Urothelium cell line (cell line): ENCODE measurements at places on chromosomes 3 and 15.
A peak's percentile ranks its signal among the peaks of the same experiment; 100 is the strongest.

DNA sequence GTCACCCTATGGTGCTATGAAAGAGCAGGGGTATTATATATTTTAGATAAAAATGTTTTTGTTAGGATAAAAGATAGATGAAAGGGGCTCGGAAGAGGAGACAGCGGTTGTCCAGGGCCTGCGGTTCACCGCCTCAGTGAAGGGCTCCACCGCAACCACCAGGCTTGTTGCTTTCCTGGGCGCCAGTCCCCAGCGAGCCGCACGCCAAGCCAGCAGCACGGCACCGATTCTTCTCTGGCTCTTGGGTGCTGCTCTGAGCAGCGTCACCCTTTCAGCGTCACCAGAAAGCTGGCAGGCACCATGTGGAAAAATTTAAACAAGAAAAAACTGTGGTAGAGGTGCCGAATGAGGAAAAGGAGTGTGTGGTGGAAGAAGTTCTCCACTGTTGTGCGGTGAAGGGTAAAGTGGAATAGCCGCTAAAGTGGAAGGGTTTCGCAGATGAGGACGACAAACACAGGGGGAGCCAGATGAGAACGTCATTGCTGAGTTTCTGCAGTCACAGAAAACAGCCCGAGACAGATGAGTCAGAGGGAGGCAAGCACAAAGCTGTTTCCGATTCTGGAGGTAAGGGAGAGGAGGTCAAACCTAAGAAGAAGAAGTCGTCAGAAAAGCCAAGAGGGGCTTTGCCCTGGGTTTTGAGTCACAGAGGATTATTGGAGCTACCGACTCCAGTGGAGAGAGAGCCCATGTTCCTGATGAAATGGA, 569.2 kb downstream of the ZBBX start:
- peak; percentile 31 for DNase-seq

DNA sequence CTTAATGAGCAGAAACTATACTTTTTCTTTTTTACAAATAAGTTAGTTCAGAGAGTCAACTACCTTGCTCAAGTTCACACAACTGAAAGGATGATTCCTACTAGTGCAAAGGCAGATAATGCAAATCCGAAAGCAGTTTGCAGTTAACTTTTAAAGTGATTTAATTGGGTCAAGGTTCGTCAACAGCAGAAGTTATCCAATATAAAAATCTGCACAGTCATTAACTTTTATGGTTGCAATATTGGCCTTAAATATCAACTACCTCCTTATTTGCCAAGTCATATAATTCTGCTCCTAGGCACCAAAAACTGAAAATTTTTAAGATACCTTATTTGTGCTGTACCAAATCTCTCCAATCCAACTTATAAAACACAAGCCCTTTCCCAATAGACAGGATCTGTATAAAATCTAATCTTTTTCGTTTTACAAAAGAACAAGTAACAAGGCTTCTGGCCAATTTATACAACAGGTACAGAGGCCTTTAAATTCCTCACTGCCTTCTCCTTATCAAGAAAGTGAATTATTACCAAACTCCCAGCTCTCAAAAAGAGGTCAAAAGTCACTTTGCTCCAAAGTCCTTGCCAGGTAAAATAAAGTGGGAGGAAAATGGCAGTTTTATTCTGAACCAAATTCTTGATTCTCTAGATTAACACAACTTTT, 416.6 kb upstream of the NECTIN3 start:
- DNase-seq: no peak

GRCh38 chr15:29379647-29380046, 110.0 kb upstream of the NSMCE3 start:
- DNase-seq: no peak

DNA sequence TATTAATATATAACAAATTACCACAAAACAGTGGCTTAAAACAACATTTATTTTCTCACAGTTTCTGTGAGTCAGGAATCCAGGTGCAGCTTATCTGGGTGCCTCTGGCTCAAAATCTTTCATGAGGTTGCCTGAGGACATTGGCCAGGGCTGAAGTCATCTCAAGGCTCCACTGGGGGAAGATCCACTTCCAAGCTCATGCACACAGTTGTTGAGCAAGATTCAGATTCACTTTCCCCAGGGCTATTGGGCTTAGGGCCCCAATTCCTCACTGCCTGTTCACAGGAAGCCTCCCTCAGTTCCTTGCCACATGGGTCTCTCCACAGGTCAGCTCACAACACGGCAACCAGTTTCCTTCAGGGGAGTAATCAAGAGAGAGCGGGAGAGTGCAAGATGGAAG, 35.0 kb downstream of the RFTN1 start:
- no peak for DNase-seq

DNA sequence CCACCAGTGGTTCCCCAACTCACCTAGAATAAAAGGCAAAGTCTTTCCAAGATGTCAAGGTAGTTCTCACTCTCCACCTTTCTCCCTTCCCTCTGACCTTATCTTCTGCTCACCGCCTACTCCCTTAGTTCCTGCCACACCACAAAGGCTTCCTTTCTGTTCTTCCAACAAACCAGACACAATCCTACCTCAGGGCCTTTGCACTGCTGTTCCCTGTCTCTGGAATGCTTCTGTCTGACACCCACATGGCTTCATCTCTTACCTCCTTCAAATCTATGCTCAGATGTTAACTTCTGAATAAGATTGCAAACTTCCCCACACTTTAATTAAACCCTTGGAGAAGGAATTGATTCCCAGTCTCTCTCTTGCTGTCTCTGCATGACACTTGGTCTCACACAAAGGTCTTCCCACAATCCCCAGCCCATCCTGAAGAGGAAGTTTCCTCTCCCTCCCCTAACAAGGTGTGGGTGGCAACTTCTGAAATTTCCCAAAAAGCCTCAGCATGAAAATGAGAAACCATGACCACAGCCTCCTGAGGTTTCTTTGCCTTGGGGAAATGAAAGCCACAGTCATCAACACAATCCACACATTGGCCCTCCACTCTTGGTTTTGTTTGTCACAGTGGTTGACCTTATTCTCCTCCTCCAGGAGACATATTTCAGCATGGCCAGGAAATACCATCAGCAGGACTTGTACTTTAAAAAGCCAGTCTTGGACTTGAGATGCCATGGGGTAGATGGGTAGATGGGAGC, 3.0 kb upstream of the RYK start:
- no peak for DNase-seq

- DNase-seq: no peak
These were observed 89.6 kb downstream of the GMPS start for GRCh38 chr3:155960060-155960459.

GRCh38 chr3:72353236-72354128, 494.8 kb downstream of the SHQ1 start:
- DNase-seq: no peak

- no peak for DNase-seq
These were observed 93.6 kb upstream of the POU1F1 start for GRCh38 chr3:87370007-87370406.

- DNase-seq: no peak
These were observed 7.3 kb downstream of the NGLY1 start for GRCh38 chr3:25775936-25776335.
